Stimulated activated CD8-positive, alpha-beta memory T cell treated with anti-CD3 and anti-CD28 coated beads, Interleukin-7, amount 100 ng/mL, for 24 hours (primary cell): ENCODE measurements at places on chromosomes 7 and 10.

GRCh38 chr10:128660726-128661125 lies 534.5 kb upstream of the MKI67 start:
- DNase-seq, result no peak

- DNase-seq, result no peak
These were observed 41.2 kb downstream of the ANLN start for GRCh38 chr7:36430881-36431280.

DNA sequence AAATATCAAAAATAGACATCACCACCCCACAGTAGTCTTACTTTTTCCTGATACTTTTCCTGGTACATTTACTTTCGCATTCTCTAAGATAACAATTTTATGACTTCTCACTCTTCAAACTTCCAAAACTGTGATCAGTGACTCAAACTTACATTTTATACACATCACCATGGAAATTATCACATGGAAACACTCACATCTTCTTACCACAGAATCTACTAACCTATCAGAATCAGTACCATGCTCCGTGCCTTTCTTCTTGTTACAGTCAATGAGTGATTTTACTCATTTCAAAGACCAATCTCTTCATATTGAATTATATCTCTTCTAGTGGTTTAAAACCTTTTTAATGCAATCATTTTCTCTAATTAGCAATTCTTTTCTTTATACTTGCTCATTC lies 120.3 kb downstream of the PTEN start:
- DNase-seq, result no peak

DNA sequence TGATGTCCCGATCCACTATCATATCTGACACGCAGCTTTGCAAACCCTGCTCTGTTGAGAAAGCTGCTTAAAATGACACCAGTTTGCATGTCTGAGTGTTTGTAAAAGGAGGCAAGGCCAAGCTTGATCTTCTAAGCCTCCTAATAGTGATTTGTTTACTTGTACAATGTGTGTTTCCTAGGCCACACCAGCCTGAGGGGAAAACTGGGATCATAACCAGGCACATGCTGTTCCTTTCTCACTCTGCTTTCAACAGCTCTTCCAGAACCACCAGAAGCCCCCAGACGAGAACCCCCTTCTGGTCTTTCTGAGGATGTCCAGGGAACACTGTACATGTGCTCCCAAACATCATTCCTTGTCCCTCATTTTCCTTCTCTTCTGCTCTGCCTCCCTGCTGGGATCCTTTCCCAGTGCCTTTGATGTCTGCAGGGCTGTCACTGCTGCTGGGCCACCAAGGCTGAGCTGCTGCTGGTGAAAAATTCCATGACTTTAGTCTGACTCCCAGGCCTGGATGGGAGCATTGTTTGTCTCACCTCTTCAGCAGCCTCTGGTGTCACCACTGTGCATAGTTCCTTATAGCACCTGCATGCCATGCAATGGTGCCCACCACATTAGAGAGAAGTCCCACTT lies 4.0 kb upstream of the LGI1 start:
- DNase-seq, result no peak

- no peak for DNase-seq
These were observed 8.9 kb upstream of the GPER1 start for GRCh38 chr7:1078985-1079384.

DNA sequence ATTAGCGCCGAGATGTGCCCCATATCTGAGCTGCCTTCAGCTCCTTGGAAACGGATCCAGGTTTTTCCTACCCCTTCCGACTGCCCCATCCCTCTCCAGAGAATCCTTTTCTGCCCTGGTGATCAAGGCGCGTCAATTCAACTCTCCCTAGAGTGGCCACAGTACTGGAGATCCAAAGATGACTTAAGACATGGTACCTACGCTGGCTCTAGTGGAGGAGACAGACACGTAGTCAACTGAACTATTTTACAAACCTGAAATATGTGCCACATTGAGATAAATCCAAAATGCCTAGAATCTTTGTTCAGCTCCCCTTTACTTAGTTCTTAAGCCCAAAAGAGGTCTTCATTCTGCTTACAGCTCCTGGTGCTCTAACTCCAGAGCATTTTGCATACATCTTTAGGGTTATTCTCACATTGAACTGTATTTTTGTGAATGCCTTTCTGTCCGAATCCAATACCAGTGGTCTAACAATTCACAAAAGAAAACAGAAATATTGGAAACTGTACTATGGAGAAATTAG lies 444 bp upstream of the TNPO3 start:
- no peak for DNase-seq

DNA sequence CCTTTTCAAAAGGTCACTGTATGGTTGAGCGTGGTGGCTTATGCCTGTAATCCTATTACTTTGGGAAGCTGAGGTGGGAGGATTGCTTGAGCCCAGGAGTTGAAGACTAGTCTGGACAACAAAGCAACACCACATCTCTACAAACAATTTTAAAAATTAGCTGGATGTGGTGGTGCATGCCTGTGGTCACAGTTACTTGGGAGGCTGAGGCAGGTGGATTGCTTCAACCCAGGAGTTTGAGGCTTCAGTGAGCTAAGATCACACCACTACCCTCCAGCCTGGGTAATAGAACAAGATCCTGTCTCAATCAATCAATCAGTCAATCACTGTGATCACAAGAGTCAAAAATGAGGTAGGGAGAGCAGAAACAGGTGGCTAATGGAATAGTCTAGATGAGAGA lies 97.0 kb downstream of the SUGCT start:
- no peak for DNase-seq

DNA sequence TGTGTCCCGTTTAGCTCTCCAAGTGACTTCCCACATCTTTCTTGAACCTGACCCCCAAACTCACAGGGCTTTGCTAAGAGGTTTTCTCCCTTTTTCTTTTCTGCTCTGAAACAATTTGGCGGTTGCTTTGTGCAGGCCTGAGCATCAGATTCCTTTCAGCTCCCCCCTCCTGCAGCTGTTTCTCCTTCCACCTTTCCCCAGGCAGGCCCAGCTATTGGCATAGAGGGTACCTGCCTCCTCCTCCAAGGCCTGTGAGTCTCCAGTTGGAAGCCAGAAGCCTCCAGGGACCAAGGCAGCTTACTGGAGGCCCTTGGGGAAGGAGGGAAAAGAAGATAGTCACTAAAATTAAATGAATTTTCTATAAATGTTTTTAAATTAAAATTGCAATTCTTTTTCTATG lies 7.7 kb downstream of the VAX1 start:
- DNase-seq, result no peak

DNA sequence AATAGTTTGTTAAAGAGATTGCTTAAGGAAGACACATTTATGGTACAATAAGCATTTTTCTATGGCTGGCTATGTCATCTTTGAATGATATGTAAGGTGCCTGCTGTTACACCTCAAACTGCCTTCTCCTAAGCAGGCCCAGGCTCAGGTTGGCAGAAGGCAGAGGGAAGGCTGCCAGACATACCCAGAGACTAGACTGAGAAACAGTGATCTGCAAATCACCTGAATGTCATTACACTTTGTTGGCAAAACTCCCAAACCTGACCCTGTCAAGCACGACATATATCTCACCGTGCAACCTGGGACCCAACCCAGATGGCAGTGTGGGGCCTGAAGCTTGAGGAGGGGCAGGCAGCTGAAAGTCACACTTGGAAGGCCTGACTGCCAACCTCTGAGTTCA lies 136.6 kb upstream of the TARP start:
- no peak for DNase-seq

- DNase-seq, result no peak
These were observed 96.1 kb downstream of the PPP1R3C start for GRCh38 chr10:91536733-91537132.

GRCh38 chr10:119355930-119356329 lies 148.6 kb downstream of the GRK5 start:
- DNase-seq, result no peak

DNA sequence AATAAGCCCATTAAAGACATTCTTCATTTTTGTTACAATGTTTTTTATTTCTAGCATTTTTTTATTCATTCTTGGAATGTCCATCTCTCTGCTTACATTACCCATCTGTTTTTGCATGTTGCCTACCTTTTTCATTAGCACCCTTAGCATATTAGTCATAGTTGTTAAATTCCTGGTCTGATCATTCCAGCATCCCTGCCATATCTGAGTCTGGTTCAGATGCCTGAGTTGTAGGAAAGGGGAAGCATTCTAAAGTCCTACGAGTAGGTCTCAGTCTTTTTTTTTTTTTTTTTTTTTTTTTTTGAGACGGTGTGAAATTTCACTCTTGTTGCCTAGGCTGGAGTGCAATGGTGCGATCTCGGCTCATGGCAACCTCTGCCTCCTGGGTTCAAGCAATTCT lies 19.7 kb upstream of the NRF1 start:
- DNase-seq, result no peak

GRCh38 chr7:22061775-22062174 lies 116.1 kb upstream of the CDCA7L start:
- DNase-seq, result no peak

- no peak for DNase-seq
These were observed 55.6 kb upstream of the SEMA3E start for GRCh38 chr7:83704564-83704963.

DNA sequence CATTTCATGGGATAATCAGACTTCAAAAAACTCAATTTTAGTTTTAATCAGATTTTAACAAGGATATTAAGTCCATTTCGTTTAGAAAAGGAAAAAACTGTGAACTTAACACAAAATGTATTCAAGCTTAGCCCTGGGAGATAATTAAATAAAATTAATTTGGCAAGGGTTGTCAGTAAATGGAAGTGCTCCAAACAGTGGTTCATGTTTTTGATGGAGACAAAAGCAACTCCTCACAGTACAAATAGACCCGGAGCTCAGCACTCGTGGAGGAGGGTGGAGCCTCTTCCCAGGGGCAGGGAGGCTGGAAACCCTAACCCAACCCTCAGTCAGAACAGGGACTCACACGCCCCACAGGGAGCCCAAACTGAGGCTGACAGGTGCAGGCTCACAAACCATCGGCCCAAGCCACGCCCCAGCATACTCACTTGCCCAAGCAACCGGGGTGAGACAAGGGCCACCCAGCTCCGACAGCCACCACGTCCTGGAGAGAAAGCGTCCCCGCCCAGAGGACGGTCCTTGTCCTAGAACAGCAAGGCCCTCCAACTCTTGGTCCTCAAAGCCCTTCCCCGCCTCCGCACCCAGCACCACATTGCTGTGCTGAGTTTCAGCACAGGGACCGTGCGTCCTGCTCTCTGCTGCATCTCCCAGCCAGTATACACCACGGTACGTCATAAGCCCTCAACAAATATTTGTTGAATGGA lies 39.8 kb downstream of the MAD1L1 start:
- DNase-seq, result no peak

DNA sequence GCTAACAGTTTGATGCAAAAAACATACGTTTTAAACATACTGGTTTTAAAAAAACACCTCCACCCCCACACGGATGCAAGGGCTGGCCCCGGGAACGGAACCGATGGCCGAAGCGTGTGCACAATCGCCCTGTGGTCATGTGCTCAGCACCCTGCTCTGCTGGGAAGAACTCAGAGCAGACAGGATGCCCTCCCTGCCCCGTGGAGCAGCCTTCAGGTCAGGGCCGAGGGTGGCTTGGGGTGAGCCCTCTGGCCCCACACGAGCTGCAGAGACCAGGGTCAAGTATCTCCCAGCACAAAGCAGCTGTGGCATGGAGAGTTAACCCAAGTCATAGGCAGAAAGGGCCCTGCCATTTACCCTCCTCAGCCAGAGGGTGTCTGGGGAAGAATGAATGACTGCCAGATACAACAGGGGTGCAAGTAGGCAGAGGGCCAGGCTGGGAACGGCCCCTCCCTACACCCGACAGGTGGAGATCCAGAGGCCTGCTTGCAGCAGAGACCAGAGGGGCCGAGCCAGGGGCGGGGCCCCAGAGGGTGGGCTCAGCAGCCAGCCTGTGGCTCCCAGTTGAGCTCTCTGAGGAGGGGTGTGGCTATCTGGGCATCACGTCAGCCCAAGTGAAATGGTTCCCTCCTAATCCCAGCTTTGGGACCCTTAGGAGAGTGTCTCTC lies 56.8 kb downstream of the ZRANB1 start:
- no peak for DNase-seq

DNA sequence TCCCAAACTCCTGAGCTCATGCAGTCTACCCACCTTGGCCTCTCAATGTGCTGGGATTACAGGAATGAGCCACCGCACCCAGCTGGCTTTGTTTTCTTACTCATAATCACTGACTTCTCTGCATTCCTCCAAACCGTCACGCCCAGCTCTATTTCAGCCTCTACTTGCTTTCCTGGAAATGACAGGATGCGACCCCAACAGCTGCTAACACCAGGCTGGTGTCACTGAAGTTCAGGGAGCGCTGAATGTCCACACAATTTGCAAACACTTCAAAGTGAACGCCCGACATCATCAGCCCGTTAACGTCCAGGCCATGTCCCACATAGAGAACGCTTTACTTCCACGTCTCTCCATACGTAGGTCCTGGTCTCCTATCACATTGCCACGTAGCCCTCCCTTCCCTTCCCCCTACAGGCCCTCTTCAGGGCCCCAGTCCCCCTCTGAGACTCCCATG lies 12.8 kb upstream of the PROSER2 start:
- DNase-seq, result no peak

DNA sequence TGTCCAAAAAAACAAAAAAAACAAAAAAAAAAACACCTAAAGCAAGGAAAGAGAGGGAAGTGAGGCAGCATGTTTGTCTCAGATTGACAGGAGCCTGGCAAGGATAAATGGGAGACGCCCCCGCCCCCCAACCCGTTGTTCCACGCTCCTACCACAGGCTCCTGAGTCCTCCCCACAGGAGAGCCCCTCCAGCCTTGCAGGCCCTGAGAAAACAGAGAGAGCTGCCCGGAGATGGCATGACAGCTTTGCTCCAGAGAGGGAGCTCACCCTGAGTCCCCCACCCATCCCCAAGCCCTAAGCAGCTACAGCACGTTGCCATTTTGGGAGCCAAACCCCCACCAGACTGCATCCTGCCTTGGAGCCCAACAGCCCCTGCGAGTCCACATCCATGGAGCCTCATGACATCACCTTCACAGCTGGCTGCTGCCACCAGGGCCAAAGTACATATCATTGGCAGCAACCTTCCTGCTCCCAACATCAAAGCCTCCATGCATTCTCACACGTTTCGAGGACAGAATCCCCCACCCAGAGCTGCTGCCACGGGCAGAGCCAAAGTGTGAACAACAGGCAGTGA lies 1283.3 kb downstream of the TYW1 start:
- DNase-seq, result no peak

DNA sequence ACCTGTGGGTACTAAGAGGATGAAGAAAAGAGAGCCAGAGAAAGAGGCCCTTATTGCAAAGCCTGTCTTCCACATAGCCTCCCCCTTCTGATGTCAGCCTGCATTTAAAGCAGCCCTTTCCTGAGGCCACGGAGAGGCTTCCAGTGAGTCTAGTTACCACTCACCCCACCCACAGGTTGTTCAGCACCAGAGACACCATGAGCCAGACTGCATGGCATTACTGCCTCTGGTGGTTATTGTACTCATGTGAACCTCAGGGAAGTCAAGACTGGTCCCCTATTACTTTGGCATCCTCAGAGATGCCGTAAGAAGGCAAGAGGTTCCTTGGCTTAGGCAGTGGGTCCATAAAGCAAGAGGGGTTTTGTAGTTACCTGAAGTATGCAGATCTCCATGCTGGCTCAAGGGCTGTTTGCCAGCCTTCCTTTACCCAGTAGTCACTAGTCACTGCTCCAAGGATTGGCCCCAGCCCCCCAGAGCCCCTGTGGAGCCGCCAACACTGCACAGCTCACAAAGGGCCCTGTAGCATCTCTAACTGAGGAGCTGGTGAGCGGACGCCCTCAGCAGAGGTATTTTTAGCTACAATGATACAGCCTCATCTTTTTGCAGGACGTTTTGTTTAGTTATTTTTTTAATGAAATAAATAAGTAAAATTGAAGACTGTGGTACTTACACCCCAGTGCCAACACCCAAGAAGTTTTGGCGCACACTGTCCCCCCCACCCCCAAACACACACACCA lies 20.7 kb downstream of the LRRC4 start:
- DNase-seq, result no peak

- no peak for DNase-seq
These were observed 4.6 kb downstream of the INPP5A start for GRCh38 chr10:132542086-132542775.

GRCh38 chr7:68760556-68760955 lies 837.7 kb upstream of the AUTS2 start:
- no peak for DNase-seq
